ENCODE measurements at places on chromosomes 16 and 17.

DNA sequence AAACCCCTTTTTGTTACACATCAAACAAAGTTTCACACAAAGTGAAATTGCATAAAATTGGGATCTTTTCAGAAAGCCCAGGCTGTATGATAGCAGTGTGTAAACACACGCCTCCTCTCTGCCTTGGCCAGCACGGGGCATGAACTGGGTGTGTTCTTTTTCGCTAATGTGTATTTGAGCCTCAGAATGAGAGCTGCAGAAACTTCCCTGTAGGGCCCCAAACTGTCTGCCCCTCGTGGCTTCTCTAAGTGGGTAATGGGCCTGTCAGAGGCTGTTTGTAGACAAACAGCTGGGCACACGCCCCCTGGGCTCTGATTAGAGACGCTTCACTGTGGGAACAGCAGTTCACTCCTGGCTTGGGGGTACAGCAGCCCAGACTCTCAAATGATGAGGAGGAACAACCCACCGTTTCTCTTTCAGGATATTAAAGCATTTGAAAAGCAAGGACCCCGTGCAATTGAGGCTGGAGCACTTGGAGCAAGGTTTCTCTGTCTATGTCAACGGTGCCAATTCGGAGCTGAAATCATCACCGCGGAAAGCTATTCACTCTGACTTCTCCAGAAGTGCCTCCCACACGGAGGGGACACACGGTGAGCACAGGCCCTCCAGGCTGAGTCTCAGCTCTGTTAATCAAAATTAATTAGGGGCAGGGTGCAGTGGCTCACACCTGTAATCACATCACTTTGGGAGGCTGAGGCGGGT lies 78.4 kb downstream of the KATNIP start:
- peak; percentile 57 for DNase-seq

GRCh38 chr17:47669081-47669480 lies 19.4 kb downstream of the KPNB1 start:
- no peak for DNase-seq

DNA sequence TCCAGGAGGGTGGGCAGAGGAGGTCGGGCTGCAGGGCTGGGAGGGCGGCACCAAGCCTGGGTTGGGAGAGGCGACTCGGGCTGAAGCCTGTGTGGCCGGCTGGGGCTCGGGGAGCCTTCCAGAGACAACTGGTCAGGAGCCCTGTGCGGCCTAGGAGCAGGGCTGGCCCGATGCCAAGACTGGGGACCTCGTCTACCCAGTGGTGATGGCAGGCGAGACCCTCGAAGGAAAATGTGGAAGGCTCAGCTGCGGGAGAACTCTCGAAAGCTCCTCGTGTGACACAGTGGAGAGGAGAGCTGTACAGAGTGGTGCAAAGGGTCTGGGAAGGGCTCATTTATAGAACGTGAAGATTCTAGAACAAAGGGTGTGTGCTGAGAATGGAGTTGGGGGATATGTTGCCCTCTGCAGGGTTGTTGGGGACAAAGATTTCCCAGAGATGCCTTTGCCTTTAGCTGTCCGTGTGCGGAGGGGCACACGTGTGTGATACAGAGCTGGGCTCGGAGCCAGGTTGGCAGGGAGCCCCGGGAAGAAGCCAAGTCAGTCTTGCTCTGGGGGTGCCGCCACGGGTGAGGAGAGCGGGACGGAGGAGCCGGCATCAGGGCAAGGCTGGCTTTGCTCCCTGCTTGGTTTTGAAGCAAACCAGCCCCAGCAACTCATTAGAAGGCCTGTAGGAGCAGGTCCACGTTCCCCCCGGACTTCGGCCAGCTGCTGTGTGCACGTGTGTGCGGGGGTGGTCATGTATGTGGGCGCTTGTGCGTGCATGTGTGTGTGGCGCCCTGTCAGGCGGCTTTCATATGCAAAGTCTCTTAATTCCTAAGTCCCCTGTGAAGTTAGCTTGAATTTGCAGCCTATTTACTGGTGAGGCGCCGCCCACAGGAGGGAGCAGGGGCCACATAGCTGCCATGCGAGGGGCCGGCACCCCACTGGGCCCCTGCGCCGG lies 132.4 kb upstream of the CHMP6 start:
- peak; percentile 83 for DNase-seq

DNA sequence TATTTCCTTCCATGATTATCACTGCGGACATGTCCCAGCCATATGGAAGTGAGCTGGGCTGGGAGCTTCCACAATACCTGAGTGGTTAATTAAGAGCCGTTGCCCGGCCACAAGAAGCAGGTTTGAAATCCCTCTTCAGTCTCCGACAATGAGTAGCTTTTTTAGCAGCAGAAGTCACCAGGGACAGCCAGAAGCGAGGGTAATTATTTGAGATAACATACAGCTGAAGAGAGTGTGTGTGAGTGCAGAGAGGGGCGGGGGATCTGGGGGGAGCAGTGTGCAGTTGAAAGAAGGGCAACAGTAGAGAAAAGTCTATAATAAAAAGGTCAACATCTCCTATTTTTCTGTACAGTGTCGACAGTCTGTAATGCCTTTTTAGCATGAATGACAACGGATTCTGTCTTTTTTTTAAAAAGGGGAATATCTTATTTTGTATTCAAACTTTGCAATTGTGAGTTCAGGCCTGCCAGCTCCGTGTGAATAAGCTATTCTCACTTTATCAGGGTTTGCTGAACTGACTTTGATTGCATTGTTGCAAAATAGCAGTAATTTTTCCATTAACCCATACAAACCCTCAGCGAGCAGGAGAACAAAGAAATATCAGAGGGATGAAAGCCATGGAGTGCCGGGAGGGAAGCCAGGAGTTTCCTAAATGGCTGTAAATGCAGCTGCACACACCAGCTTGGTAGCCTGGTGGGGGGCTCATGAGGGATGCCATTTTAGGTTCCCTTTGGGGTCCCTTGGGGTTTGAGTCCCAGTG lies 220.3 kb upstream of the IRX3 start:
- DNase-seq, result peak; percentile 37

GRCh38 chr16:70437017-70437581 lies 1.8 kb downstream of the ST3GAL2 start:
- DNase-seq, result no peak

- no peak for DNase-seq
Measured at GRCh38 chr17:27506348-27507218, 50.3 kb downstream of the KSR1 start.

- peak; percentile 77 for DNase-seq
Measured at GRCh38 chr16:65195998-65196397, 74.1 kb upstream of the CDH11 start.

- no peak for DNase-seq
Measured at GRCh38 chr17:67095803-67096202, 51.4 kb downstream of the CACNG1 start.

DNA sequence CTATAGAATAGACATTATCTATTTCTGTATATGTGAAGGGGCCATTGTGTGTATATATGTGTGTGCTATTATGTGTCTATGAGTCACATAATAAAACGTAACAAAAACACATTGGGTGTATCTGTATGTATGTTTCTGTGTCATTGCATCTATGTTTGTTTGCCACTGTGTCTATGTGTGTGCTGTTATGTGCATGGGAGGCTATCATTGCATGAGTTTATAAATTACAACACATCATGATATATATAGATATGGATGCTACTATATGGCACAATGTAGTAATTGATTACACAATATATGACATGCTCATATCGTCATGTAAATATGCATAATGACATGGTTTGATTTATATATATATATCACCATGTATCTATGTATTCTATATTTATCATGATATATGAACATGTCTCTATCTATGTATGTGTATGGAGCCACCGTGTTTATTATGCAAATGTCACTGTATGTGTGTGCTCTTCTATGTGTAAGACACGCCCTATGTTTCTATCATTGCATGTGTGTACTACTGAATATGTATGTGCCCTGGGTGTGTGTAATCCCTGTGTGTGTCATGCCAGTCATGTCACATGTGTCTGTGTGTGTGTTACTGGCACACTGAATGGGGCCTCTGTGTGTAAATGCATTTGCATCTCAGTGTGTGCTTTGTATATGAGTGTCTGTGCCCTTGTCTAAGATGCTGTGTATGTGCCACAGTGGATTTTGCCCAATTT lies 1.4 kb upstream of the TSPOAP1 start:
- DNase-seq, result no peak

DNA sequence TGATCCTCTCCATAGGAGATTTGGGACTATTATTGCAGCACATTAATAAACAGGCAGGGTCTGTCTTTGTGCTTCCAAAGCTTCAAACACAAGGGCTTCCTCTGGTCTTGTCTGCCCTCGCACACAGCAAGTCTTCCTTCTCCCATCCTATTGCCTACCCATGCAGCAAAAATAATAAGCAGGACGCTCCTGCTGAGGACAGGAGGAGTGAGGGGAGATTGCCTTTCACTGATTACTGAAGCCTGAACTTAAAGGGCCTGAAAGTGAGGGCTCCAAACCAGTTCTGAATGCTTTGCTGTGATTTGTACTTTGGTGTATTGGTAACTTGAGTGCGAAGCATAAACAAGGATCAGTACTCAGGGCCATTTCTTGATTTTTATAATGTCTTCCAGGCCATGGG lies 197.6 kb upstream of the XYLT1 start:
- no peak for DNase-seq

GRCh38 chr17:2414446-2415064 lies 13.7 kb upstream of the MNT start:
- no peak for DNase-seq

DNA sequence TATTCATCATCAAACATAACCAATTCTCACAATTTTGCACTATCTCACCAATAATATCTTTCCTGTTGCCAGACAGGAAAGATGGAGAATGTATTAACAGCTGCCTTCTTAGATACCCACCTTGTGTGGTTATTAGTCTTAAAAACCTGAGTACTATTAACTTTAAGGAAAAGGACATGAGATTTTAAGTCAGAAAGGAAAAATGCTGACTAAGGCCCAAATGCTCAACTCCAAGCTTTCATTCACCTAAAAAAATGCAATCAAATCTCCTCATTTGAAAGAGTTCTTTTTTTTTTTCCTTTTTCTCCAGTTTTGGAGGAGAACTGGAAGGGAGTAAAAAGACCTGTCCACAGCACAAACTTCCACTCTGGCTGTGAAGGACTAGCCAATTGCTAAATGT lies 61.3 kb upstream of the PHOSPHO1 start:
- DNase-seq, result no peak

DNA sequence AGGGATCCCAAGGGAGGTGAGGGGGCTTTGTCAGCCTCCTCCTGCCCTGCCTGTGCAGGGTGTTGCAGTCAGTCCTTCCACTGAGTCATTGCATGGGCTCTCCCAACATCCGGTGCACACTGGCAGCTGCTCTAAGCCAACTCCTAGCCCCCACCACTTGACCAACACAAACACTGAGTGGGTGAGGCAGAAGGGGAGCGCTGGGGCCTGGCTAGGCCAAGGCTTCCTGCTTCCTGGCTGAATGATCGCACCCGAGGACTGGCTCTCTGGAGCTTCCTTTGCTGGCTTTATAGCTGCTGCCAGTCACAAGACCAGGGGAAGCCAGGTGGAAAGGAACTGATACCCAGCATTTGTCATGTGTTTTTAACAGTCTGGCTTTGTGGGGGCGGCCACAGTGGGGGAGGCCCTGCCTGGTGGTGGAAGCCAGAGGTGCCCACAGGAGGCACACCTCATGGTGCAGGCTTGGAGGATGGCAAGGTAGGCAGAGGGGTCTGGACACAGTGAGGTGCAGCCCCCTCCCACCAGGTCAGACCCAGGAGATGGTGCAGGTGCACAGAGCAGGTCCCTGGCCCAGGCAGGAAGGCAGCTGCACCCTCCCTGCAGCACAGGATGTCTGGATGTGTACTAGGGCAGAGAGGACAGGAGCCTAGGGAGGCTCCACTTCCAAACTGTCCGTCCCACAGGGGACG lies 6.8 kb downstream of the MPG start:
- peak; percentile 66 for DNase-seq

- no peak for DNase-seq
Measured at GRCh38 chr17:5809056-5809455, 224.7 kb upstream of the NLRP1 start.

DNA sequence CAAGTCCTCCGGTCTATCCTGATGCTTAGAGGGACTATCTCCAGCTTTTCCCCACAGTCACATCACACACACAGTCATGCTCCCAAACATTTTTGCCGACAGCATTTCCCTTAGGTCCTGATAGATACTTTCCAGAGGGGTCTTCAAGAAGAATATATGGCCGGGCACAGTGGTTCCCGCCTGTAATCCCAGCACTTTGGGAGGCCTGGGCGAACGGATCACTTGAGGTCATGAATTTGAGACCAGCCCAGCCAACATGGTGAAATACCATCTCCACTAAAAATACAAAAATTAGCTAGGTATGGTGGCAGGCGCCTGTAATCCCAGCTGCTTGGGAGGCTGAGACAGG lies 4.3 kb upstream of the GIP start:
- DNase-seq, result no peak

DNA sequence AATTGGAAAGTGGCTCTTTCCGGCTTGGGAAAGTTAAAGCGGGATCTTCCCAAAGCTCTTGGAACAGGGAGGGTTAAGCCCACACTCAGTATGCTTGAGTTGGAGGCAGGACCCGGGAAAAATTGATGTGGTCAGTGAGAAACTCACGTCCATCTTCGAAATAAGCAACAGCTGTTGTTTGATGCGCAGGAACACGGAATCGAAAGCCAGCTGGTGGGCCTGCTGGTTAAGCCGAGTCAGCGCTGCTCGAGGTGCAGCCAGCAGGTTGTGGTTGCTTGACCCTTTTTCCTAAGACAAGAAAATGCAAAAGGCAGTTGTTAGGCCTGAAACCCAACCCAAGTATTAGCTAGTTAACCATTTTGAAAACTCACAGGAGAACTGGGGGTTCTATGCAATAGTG lies 49.4 kb downstream of the COG7 start:
- DNase-seq, result no peak

GRCh38 chr17:75246404-75246803 lies 15.0 kb downstream of the GGA3 start:
- DNase-seq, result no peak

DNA sequence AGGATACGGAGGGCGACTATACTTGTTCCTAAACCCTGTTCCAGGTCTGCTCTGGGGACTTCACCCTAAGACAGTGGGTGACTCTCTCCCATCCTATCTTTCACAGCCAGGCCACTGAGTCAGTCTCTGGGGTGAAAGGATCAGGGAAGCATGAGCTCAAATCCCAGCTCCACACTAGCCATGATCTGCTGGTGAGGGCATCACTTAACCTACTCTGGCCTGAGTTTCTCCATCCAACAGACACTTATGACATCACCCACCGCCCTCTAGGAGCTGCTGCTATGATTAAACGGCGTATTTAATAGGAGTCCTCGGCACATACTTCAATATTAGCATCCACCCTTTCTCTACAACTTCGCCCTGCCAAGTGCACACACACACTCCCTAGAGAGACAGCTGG lies 10.1 kb downstream of the GAST start:
- no peak for DNase-seq

- no peak for DNase-seq
Measured at GRCh38 chr16:19014461-19014860, 30.7 kb downstream of the TMC7 start.

- DNase-seq, result no peak
Measured at GRCh38 chr16:67263201-67263600, 14.4 kb downstream of the SLC9A5 start.

- no peak for DNase-seq
Measured at GRCh38 chr16:89293276-89294143, 76.0 kb downstream of the ZNF778 start.

All from NCI-H2081 (cell line).